ENCODE measurements at places on chromosomes 4 and X.

DNA sequence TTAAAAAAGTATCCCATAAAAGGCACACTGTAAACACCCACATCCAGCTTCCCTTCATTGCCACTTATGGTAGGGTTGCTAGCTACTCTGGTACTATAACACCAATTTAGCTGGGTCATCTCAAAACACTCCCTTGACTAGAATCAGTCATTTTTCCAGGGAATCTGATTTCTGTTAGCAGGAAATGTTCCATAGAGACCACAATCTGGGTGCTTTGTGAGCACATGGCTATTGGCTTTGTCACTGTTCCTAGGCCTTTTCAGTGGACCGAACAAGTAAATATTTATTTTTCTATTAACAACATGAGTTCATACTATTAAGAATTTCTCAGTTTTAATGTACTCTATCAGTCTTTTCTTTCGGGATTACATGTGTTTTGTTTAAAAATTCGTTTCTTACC lies 404.7 kb upstream of the GNPDA2 start:
- DNase-seq, result no peak

DNA sequence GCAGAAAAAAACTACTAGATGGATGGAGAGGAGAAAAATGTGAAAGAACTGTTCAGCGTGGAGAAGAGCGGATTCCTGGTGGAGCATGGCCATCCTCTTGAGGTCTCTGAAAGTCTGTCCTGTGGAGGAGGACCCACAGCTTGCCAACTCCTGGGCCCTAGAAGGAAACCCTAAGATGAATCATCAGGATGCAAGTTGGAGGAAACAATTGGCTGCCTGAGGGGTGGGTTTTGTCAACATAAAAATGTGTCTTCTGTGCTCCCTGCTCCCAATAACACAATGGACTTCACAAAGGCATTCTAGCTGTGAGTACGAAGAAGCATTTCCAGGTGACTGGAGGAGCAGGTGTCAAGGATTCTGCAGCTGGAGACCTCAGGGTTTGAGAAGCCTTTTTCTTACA lies 37.2 kb downstream of the CNGA2 start:
- DNase-seq, result no peak

GRCh38 chr4:66294638-66295037 lies 624.3 kb upstream of the EPHA5 start:
- DNase-seq, result peak; percentile 2

GRCh38 chrX:71622576-71623450 lies 4.5 kb upstream of the CXCR3 start:
- peak; percentile 65 for DNase-seq

GRCh38 chr4:42417550-42417949 lies 20.3 kb downstream of the SHISA3 start:
- DNase-seq, result peak; percentile 82

- no peak for DNase-seq
These were observed 36.6 kb upstream of the HGFAC start for GRCh38 chr4:3405176-3405575.

- DNase-seq, result no peak
These were observed 1449.6 kb downstream of the C4orf33 start for GRCh38 chr4:130545596-130545995.

- DNase-seq, result no peak
These were observed 84.0 kb upstream of the JADE1 start for GRCh38 chr4:128725405-128726055.

- no peak for DNase-seq
These were observed 115.1 kb downstream of the RBM47 start for GRCh38 chr4:40514497-40514951.

GRCh38 chr4:70280567-70280966 lies 38.2 kb downstream of the CSN3 start:
- no peak for DNase-seq

- DNase-seq, result no peak
These were observed 56.6 kb downstream of the STAP1 start for GRCh38 chr4:67615119-67615518.

- DNase-seq, result no peak
These were observed 123.7 kb downstream of the AFF1 start for GRCh38 chr4:87058356-87059073.

DNA sequence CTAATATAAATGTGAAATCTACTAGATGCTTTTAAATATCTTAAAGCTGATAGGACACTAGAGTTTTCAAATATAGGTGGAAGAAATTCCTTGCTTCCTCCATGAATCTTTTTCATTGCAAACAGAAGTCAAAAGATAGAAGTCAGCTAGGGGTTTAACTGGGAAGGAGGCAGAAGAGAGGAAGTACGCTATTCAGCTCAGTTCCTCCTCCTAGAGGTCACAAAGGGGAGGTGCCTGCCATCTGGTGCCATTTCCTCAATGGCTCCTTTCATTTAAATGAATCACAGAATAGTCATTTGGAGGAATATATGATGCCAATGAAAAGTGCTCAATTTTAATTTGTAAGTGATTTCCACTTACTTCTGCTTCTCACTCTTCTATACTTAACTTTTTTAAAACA lies 8.5 kb downstream of the COL25A1 start:
- no peak for DNase-seq

DNA sequence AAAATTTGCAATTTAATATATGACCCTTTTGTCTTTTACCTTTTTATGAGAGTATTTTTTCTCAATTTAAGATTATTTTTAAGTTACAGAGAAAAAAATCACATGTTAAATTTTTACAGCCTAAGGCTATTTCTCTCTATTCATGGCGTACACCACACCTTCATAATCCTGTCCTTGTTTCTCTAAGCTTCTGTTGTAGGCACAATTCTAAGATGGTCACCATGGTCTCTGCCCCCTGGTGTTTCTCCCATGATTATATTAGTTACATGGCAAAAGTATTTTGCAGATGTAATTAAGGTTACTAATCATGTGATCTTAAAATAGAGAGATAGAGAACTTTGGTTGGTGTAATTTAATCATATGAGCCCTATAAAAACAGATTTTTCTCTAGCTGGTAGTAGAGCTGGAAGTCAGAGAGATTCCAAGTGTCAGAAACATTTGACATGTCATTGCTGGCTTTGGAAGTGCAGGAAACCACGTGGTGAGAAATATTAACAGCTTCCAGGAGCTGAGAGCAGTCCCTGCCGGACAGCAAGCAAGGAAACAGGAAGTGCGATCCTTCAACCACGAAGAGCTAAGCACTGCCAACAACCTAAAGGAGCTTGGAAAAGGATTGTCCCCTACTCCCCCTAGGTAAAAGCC lies 89.8 kb downstream of the EIF4E start:
- DNase-seq, result peak; percentile 31

All from fibroblast of skin of right biceps (primary cell).